Activated CD4-positive, alpha-beta T cell treated with anti-CD3 and anti-CD28 coated beads, Interleukin-2, amount 10 ng/mL, durations not matched to agents 24 days and 14 days (primary cell): ENCODE measurements at places on chromosomes 7 and 10. TPM values are rescaled to one million over a fixed set of nuclear protein-coding genes. Genes with fewer than 3 reads are reported as not detected.
A peak's percentile ranks its signal among the peaks of the same experiment; 100 is the strongest.

The SP8 gene
- total RNA-seq = not detected in 2 replicates

The GIMAP5 gene
- total RNA-seq = 44.4 and 50.9 TPM in 2 replicates

The FKBP6 gene
- total RNA-seq = not detected in 2 replicates

The SLC26A5 gene
- not detected in 2 replicates for total RNA-seq

The ZPBP gene
- total RNA-seq = not detected in 2 replicates

The MACC1 gene
- not detected in 2 replicates for total RNA-seq

The KCP gene
- total RNA-seq = 0.09 and 0.17 TPM in 2 replicates

The SPDYE6 gene
- total RNA-seq = not detected in 2 replicates

The SAP25 gene
- total RNA-seq = 9.2 and 11.3 TPM in 2 replicates

DNA sequence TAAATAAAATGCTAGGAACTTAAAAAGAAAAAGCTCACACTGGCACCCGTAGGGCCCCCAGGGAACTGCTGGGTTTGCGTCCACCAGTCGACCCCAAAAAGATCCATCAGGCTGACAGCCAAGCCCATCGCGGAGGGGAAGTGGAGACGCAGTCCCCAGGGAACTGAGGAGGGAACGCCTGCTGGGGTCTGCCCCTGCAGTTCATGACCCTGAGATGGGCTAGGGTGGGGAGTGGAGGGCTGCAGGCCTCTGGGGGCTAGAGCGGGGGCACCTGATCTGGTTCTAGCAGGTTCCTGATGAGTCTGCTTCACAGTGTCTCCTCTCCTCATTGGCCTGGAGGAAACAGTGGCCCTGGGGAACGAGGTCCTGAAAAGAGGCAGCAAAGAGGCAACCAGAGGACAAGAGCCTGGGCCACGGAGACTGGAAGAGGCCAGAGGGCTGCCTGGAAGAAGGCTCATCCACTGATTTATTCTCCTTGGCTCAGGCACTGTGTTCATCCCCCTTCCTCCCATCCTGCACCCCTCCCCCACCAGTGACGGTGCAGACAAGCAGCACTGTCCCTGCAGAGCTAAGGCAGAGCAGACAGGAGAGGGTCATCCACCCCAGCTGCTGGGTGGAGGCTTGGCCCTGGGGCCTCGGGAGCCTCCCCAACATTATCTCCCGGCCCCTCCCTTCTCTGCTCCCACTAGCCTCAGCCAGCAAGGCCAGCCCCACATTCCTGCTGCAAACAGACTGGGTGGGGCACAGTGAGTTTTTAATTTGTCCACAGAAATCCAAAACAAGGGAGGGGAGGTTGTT is 24.7 kb upstream of the HSPA12A start:
- peaks cover 14% of the 10 kb centered on the region for H3K27me3 ChIP-seq
- no peak for DNase-seq
- no peak overlapping the region for H3K4me3 ChIP-seq
- no peaks in the 10 kb centered on the region for H3K36me3 ChIP-seq
- H3K27ac ChIP-seq = no peak overlapping the region

DNA sequence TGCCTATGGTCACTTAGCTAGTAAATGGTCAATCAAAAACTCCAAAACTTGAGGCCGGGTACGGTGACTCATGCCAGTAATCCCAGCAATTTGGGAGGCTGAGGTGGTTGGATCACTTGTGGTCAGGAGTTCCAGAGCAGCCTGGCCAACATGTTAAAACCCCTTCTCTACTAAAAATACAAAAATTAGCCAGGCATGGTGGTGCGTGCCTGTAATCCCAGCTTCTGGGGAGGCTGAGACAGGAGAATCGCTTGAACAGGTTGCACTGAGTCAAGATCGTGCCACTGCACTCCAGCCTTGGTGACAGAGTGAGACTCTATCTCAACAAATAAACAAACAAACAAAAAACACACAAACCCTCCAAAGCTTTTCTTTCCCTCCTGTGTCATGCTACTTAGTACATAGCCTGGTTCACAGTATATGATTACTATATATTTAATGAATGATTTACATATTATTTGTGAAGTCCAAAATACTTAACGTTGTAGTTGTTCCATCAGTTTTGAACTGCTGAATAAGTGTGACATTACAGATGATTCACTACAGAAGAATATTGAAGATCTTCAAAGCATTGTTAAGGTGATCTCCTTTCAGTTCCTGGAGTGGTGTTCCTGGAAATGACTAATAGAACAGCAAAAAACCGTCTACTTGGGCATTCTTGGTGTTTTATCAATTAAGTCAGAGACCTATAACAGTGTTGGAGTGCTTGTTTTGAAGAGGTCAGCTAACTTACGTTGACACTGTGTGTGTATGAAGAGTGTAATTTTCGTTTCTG is 72.9 kb downstream of the ADK start:
- no peak for DNase-seq
- peak overlapping the region; percentile 77 for H3K27ac ChIP-seq
- peak overlapping the region; percentile 61 for H3K4me3 ChIP-seq
- peaks cover 9% of the 10 kb centered on the region for H3K36me3 ChIP-seq
- H3K27me3 ChIP-seq = no peaks in the 10 kb centered on the region

GRCh38 chr7:121360564-121360963 is 31.8 kb downstream of the WNT16 start:
- no peaks in the 10 kb centered on the region for H3K27me3 ChIP-seq
- H3K4me1 ChIP-seq = peaks cover 3% of the 10 kb centered on the region
- no peak overlapping the region for H3K27ac ChIP-seq
- no peak overlapping the region for H3K4me3 ChIP-seq

DNA sequence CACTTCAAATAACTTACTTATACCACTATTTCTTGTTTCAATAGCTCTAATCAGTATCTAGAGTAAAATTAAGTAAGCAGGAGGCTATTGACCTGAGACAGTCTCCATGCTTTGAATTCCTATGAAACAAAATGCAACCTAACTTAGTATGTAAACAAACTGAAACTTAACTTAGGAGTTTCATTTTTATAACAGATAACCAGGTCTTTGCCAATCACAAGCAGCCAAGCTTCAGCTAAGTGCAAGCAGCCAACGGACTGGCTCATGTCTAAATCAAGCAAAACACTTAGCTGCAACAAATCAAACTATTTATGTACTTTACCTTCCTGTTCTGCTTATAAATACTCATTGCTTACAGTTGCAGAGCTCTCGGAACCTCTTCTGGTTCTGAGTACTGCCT is 4.4 kb upstream of the GSTK1 start:
- peak overlapping the region; percentile 86 for H3K27ac ChIP-seq
- peak; percentile 78 for DNase-seq
- H3K4me1 ChIP-seq = peaks cover 43% of the 10 kb centered on the region
- peaks cover 10% of the 10 kb centered on the region for H3K36me3 ChIP-seq
- H3K27me3 ChIP-seq = no peaks in the 10 kb centered on the region

- H3K27ac ChIP-seq = no peak overlapping the region
- no peak for DNase-seq
- H3K4me3 ChIP-seq = no peak overlapping the region
- H3K36me3 ChIP-seq = no peaks in the 10 kb centered on the region
- no peaks in the 10 kb centered on the region for H3K4me1 ChIP-seq
These were observed 126.4 kb downstream of the GNAT3 start for GRCh38 chr7:80385508-80385907.

GRCh38 chr10:110643653-110644597 is at the start of gene RBM20:
Gene RBM20 (plus strand): TSS chr10:110644336. CDS start chr10:110644455, 119 bp downstream.
- peak within 1 kb of the TSS; percentile 28 for H3K27ac ChIP-seq
- peak within 1 kb of the TSS; percentile 86 for H3K4me3 ChIP-seq
- peak; percentile 70 for DNase-seq
- peaks cover 71% of the 10 kb centered on the region for H3K27me3 ChIP-seq
- peaks cover 2% of the 10 kb centered on the region for H3K36me3 ChIP-seq

DNA sequence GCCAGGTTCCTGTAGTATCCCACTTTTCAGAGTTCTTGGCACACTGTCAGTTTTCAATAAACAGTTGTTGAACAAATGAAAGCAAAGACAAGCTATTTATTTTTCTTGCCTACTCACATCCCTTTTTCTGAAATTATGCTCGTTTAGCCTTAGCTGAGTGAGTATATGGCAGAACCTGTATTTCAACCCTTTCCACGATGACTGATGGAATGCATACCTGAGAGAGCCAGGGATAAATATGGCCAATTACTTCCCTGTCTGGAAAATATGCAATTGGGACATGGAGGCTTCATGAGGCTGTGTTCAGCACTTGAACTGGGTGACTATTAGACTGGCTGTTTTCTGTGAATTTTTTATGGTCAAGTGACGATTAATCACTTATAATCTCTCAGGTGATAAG is 144.5 kb upstream of the POT1 start:
- H3K27me3 ChIP-seq = no peaks in the 10 kb centered on the region
- no peak overlapping the region for H3K4me3 ChIP-seq
- DNase-seq = no peak

- H3K27ac ChIP-seq = no peak overlapping the region
- no peaks in the 10 kb centered on the region for H3K36me3 ChIP-seq
- peaks cover 4% of the 10 kb centered on the region for H3K27me3 ChIP-seq
- no peaks in the 10 kb centered on the region for H3K4me1 ChIP-seq
- no peak overlapping the region for H3K4me3 ChIP-seq
- DNase-seq = no peak
These were observed 80.9 kb upstream of the DDC start for GRCh38 chr7:50646069-50646468.

GRCh38 chr10:17805330-17805729 is 3.8 kb upstream of the MRC1 start:
- no peaks in the 10 kb centered on the region for H3K36me3 ChIP-seq
- peaks cover 4% of the 10 kb centered on the region for H3K4me1 ChIP-seq
- DNase-seq = no peak
- H3K4me3 ChIP-seq = no peak overlapping the region
- no peak overlapping the region for H3K27ac ChIP-seq

DNA sequence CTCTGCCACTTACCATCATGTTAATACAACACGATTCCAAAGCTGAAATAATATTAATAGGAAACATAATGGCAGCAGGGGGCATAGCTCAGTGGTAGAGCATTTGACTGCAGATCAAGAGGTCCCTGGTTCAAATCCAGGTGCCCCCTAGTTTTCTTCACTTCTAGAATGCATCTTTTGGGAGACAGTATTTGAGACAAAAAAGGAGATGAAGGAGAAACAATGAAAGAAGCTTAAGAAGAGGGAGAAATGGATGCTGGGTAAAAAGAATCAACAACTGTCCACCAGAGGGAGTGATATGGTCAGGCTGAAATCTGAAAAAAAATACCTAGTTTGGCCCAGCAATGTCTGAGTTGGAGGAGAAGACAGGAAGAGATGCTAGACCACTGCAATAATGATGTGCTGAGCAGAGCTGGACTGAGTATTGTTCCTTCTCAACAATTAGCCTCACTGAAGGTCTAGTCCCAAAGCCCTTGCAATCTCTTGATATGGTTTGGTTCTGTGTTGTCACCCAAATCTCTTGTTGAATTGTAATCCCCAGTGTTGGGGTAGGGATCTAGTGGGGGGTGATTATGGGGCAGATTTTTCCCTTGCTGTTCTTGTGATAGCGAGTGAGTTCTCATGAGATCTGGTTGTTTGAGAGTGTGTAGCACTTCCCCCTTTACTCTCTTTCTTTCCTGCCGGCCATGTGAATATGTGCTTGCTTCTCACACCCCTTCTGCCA is 48.3 kb downstream of the ZNF783 start:
- H3K4me3 ChIP-seq = no peak overlapping the region
- no peak overlapping the region for H3K27ac ChIP-seq
- DNase-seq = no peak
- H3K36me3 ChIP-seq = no peaks in the 10 kb centered on the region
- peaks cover 4% of the 10 kb centered on the region for H3K27me3 ChIP-seq
- H3K4me1 ChIP-seq = no peaks in the 10 kb centered on the region

DNA sequence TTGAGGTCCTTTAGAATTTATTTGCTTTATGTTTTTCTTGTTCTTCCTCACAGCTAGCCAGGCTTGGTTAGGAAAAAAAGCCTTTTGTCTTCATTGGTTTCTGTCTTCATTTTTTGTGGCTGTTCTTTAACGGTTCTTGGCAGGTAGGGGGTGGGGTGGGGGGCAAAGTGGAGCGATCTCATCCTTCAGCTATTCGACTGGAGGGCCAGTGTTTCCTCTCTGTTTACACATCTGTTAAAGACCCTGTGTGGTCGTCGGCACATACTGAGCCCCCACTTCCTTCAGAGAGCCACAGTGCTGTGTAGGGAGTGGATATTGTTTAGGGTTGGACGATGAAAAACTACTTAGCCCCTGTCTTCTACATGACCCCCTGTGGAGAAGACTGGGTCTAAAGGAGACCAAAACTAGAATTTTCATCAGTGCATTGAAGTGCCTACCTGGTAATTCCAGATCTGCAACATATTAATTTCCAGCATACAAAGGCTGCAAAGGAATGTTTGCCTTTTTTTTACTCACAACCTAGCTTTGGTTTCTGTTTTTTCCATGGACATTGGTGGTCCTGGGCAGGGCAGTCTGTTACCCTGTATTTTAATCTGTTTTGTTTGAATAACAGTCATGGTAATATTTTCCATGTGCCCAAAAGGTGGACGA is 29.0 kb downstream of the PRPF18 start:
- H3K4me1 ChIP-seq = no peaks in the 10 kb centered on the region
- peaks cover 41% of the 10 kb centered on the region for H3K36me3 ChIP-seq
- H3K27me3 ChIP-seq = no peaks in the 10 kb centered on the region
- no peak overlapping the region for H3K27ac ChIP-seq
- H3K4me3 ChIP-seq = no peak overlapping the region

- no peaks in the 10 kb centered on the region for H3K36me3 ChIP-seq
- H3K4me3 ChIP-seq = no peak overlapping the region
- DNase-seq = no peak
- no peak overlapping the region for H3K27ac ChIP-seq
These were observed 175.6 kb upstream of the VWC2 start for GRCh38 chr7:49597805-49598204.

- no peaks in the 10 kb centered on the region for H3K4me1 ChIP-seq
- DNase-seq = no peak
- H3K27me3 ChIP-seq = peaks cover 9% of the 10 kb centered on the region
- H3K27ac ChIP-seq = no peak overlapping the region
These were observed 61.0 kb upstream of the MKRN1 start for GRCh38 chr7:140540136-140540777.

GRCh38 chr10:108452533-108452932 is 1288.0 kb upstream of the SORCS1 start:
- H3K4me1 ChIP-seq = no peaks in the 10 kb centered on the region
- no peaks in the 10 kb centered on the region for H3K27me3 ChIP-seq
- no peak overlapping the region for H3K27ac ChIP-seq
- no peak overlapping the region for H3K4me3 ChIP-seq

- H3K27me3 ChIP-seq = no peaks in the 10 kb centered on the region
- H3K36me3 ChIP-seq = no peaks in the 10 kb centered on the region
- no peak for DNase-seq
- H3K4me1 ChIP-seq = no peaks in the 10 kb centered on the region
- no peak overlapping the region for H3K4me3 ChIP-seq
These were observed 1.1 kb upstream of the TARP start for GRCh38 chr7:38274486-38274885.

- no peaks in the 10 kb centered on the region for H3K27me3 ChIP-seq
- H3K4me3 ChIP-seq = no peak overlapping the region
- no peaks in the 10 kb centered on the region for H3K36me3 ChIP-seq
- no peak for DNase-seq
- H3K4me1 ChIP-seq = no peaks in the 10 kb centered on the region
These were observed 553.0 kb downstream of the TCERG1L start for GRCh38 chr10:130758529-130758928.

- no peaks in the 10 kb centered on the region for H3K27me3 ChIP-seq
- H3K4me1 ChIP-seq = no peaks in the 10 kb centered on the region
- no peak overlapping the region for H3K27ac ChIP-seq
- H3K4me3 ChIP-seq = no peak overlapping the region
- no peaks in the 10 kb centered on the region for H3K36me3 ChIP-seq
- DNase-seq = peak; percentile 90
These were observed 78.5 kb downstream of the LHPP start for GRCh38 chr10:124539935-124540641.

GRCh38 chr10:93954726-93955363 is 38.9 kb upstream of the PLCE1 start:
- H3K4me3 ChIP-seq = no peak overlapping the region
- H3K4me1 ChIP-seq = no peaks in the 10 kb centered on the region
- no peak for DNase-seq
- no peaks in the 10 kb centered on the region for H3K36me3 ChIP-seq
